Suppressor macrophage (primary cell): ENCODE measurements at places on chromosomes 7 and 10.
A peak's percentile ranks its signal among the peaks of the same experiment; 100 is the strongest.

- DNase-seq, result no peak
Observed at GRCh38 chr7:100211342-100211780, 8.4 kb upstream of the PVRIG start.

GRCh38 chr10:132044803-132045202 is 20.9 kb upstream of the JAKMIP3 start:
- DNase-seq, result no peak

DNA sequence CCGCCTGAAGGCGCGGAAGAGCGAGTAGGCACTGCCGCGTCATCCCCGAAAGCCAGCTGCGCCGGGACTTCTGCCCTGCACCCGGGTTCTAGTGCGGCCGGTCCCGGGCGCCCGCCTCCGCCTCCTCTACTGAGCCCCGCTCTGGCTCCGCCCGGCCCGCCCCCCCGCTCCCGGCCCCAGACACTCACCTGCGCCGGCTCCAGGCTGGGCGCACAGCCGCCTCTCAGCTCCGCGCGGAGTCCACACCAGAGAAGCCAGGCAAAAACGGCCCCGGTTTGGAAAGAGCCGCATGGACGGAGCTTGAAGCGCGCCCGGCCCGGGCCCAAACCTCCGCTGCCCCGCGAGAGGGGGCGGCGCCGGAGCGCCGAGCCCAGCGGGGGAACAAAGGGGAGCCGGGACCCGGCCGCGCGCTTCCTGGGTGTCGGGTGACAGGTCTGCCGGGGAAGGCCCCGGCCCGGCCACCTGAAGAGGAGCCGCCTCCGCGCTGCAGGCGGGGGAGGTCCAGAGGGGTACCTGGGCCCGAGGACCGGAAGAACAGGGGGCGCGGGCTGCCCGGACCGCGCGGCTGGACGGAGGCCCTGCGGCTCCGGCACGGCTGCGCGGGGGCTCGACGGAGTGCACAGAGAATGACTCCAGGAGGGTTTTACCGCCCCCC is 168.2 kb downstream of the NRF1 start:
- peak; percentile 56 for DNase-seq

DNA sequence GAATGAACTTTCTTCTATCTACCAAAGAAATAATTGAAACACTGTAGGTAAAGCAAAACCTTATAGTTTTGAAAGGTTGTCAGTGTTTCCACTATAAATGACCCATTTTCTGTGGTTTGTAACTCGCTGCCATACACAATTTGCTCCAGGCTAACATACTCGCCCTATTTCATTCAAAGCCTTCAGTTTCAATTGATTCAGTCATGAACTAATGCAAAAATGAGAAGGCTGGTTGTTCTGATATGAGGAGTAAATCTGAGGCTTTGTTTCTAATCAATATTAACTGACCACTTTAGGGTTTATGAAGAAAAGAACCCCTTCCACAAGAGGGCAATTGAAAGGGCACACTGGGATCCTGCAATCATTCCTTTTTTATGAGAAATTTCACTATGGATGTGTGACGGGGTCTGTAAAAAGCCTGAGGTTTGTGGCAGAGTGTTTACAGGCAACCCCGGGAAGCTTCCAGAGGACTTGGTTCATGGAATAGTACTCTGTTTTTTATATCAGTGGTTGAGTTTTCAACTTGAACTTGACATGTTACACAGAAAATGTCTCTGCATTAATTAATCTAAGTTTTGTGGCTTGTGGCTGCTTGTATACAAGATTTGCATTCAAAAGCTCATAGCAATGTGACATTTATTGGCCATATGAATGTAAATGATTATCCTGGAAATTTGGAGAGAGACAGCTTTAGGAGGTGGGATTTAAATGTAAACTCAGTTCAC is 133.2 kb downstream of the NRP1 start:
- no peak for DNase-seq

GRCh38 chr7:43764807-43765491 is 6.5 kb downstream of the BLVRA start:
- peak; percentile 77 for DNase-seq

DNA sequence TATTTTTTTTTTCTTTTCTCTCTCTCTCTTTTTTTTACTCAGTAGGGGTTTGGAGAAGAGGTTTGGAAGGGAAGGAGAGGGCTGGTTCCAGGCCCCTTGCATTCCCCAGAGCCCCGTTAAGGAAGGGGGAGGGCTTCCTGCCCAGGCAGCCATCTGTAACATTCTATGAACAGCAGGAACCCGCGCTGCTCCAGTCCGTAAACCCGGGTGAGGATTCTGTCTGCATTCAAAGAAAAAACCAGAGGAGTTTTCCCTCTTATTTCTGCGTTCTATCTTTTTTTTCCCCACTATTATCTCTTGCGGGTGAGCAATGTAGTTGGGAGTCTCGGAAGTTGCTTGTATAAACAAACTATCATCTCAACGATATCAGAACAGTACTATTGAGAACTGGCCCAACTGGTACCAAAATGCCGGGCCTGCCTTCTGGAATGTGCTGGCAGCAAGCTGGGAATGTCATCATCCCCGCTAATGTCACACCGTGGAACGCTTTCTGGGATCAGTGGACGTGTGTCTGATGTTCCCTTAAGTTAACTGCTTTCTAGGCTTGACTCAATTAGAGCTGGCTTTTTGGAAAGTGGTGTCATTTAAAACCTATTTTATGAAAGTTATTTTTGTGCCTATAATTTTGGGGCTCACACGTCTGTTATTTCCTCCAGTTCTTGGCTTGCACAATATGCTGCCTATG is 153.1 kb upstream of the MEOX2 start:
- no peak for DNase-seq

DNA sequence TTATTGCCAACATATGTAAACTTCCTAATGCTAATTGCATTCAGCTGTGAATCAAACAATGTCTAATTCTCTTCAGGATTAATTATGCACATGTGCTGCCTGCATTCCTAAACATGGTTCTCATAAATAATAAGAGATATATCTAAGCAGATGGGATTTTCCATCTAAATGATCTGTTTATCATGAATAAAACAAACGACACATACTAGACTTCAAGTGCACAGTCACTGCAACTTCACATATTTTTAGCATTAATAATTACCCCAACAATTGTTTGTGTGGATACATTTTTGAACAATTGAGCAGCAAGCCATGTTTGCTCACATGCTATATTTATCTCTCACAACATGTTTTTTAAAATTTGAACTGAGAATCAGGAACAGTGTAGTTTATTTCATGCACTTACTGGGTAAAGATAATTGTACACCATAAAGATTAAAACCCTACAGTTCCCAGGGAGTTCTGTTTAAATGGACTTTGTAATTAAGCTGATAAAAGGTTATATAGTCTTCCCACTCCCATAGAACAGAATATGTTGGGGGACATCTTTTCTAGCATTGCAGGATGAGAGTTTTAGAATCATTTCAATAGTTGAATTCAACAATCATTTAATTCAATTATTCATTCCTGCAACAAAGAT is 378.5 kb downstream of the MDFIC start:
- DNase-seq, result no peak

DNA sequence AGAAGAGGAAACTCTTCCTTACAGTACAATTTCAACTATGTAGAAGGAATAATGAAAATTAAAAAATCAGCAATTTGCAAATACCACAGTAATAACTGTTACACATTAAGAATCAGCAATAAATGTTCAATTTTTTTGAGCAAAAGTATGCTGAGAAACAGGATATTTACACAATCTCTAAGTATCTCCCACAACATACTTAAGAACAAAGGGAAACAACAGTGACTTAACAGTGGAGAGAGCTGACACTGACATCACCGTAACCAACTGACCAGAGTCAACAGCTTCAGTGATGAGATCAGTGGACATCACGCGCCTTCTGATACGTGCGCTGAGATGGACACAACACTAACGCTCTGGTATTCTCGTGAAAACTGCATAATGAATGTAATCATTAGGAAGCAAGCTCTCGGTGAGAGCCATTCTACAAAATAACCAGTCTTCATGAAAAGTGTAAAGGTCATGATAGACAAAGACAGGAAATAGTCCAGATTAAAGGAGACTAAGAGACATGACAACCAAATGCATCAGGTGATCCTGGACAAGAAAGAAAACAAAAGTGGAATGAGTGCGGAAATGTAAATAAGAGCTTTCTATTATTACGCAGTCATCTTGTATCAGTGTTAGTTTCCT is 82.6 kb downstream of the PIP4K2A start:
- peak; percentile 74 for DNase-seq
